ENCODE measurements at places on chromosomes 4 and X.

GRCh38 chr4:13539047-13539618, 5.2 kb downstream of the NKX3-2 start:
- peak; percentile 46 for DNase-seq

- DNase-seq, result no peak
Observed at GRCh38 chr4:3477750-3478430, 14.8 kb downstream of the DOK7 start.

- no peak for DNase-seq
Observed at GRCh38 chrX:67622053-67622585, 78.3 kb downstream of the AR start.

- no peak for DNase-seq
Observed at GRCh38 chr4:172153719-172154118, 340.5 kb downstream of the GALNTL6 start.

GRCh38 chr4:102358128-102358527, 12.8 kb upstream of the SLC39A8 start:
- no peak for DNase-seq

DNA sequence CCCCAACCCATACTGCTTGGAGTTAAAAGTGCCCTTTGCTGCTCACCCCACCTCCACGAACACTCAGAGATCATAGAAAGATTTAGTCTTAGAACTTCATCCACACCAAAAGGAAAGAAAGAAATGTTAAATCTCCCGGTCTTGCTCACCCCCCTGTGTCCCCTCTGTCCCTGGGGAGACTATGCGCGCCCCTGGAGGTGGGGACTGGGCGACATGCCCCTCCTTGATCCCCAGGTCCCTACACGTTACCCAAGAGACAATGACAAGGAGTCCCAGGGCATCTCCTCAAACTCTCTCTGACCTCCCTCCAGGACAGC, 620 bp downstream of the ITM2A start:
- no peak for DNase-seq

DNA sequence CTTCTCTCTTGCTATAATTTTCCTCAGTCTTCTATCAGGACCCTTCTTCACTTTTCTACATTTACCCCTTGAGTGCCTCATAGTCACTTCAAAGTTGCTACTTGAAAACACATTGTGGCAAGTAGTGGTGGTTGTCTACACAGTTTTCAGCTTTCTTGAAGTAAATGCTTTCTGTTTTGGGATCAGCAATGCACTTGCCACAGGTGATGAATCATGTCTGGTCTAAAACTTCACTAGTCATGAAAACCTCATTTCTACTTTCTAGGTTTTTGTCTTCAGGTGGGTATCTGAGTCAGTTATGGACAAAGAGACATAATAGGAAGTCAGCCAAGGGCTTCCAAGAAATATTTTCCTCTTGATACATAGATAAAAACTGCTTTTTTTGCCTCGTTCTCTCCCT, 359.2 kb downstream of the CCSER1 start:
- no peak for DNase-seq

GRCh38 chr4:63430105-63430504, 979.1 kb downstream of the TECRL start:
- no peak for DNase-seq

DNA sequence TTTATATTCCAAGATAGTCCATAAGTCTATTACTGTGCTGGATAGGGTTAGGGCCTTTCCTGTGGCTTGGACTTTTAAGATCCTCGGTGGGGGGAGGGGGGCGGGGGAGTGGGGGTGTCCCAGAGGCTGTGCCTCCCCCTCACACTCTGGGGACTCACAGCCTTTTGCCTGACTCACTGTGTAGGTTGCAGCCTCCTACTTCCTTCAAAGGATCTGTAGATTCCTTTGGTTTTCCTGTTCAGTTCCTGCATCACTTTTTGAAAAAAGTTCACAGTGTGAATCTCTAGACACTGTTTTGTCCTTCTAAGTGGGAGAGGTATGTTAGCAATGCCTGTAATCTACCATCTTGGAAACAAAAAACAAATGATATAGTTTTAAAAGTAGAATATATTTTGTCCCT, 999.9 kb downstream of the GLUD2 start:
- DNase-seq, result no peak

GRCh38 chr4:73728091-73728741, 12.2 kb upstream of the CXCL8 start:
- no peak for DNase-seq

- peak; percentile 16 for DNase-seq
Observed at GRCh38 chrX:112636288-112636687, 43.5 kb downstream of the LHFPL1 start.

GRCh38 chr4:144817081-144817480, 171.1 kb downstream of the HHIP start:
- DNase-seq, result no peak

- DNase-seq, result no peak
Observed at GRCh38 chr4:120855307-120856001, 67.1 kb downstream of the PRDM5 start.

DNA sequence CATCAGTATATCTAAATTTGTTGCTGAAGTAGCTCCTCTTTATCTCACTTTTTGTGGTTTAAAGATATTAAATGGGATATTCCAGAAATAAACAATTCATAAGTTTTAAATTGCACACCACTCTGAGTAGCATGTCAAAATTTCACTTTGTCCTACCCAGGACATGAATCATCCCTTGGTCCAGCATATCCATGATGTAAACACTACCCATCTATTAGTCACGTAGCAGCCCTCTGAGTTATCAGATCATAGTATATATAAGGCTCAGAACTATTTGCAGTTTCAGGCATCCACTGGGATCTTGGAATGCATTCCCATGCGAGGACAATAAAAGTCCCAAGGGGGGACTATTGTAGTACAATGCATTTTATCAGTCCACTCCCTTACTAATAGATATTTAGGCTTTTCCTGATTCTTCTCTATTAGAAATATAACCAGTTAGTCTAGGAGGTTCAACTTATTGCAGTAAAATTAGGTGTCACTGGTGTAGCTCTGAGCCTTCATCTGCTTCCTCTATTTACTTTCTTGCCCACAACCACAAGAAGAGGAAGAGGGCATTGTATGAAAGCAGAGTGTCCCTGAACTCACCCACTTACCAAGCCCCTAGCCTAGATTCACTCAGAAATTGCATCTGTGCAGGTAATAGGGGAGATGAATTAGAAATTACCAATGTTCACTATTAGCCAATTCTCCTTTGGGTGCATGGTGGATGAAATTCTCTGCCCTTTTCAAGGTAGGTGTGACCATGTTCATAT, 409.8 kb upstream of the GALNT7 start:
- no peak for DNase-seq

DNA sequence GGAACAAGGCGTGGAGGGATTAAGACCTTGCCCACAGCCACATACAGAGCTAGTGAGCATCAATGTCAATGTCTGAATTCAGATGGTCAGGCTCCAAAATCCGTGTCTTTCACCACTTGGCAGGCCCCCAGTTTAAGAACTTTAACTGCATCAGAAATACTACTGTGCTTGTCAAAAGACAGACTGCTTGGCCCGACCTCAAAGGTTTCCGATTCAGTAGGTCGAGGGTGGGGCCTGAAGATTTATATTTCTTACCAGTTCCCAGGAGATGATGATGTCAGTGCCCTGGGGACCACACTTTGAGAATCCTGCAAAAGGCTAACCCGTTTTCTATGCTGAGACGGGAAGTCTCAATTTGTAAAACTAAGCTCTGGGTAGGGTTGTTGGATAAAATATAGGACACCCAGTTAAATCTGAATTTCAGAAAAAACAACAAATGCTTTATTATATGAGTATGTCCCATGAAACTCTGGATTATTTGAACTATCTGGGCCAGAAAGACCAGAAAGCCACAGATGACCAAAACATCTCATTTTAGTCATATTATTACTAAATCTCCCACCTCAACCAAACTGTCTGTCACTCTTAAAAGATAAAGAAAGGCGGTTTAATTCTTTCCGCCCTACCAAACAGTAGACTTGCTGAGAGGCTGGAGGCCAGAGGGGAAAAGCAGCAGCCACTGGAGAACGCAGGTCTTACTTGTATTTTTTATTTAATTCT, 42.7 kb downstream of the GATB start:
- DNase-seq, result no peak

DNA sequence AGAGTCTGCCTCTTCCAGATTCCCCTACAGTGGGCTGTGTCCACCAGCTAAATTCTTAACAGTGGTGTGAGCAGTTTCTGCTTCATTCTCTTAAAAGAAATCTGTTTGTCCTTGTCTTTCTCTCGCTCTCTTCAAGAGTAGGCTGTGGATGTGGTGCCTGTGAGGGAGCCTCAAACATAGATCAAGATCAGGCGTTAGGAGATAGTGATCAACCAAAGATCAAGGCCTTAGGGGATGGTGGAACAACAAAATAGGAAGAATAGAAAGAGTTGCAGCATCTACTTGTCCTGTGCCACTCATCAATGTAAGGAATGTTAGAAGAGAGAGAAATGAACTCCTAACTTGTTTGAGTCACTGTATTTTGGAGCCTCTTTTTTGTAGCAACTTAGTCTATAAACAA, 144.2 kb downstream of the AASDH start:
- DNase-seq, result no peak

DNA sequence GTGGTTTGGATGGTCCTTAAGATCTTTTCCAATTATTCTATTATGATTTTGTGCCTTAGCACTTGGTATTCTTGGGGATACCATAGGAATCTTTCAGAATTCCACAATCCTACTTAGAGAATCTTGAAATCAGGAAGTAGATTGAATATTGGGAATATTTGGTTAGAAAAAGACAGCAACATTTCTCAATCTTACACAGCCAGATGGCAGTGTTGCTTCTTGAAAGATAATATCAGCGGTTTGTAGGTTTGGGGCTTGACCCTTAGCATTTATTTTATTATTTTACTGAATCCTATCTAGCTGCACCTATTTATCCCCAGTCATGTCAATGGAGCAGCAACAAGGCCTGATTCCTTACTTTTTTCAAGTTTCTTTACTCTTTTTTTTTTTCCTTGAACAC, 28.6 kb downstream of the MAGEB1 start:
- DNase-seq, result peak; percentile 8

DNA sequence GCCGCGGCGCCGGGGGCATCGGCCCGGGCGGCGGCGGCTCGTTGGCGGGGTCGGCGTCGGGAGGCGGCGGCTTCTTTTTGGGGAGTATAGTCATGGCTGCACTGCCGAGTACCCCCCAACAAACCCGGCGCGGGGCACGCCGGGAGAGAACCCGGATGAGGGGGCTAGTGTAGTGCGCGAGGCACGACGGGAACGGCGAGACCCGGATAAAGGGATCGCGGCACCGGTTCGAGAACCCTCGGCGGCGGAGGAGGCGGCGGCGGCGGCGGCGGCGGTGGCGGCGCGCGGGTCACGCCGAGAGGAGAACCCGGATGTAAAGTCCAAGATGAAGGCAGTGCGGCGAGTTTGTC, at the start of gene OTUD5:
Gene OTUD5, minus strand, starts transcription at position 131 of the 350 bp plus-strand sequence. Its CDS starts 37 bp downstream, at position 94.
- DNase-seq, result peak; percentile 55

All from AG20443 (cell line).